ENCODE measurements at places on chromosomes 16 and 17.

DNA sequence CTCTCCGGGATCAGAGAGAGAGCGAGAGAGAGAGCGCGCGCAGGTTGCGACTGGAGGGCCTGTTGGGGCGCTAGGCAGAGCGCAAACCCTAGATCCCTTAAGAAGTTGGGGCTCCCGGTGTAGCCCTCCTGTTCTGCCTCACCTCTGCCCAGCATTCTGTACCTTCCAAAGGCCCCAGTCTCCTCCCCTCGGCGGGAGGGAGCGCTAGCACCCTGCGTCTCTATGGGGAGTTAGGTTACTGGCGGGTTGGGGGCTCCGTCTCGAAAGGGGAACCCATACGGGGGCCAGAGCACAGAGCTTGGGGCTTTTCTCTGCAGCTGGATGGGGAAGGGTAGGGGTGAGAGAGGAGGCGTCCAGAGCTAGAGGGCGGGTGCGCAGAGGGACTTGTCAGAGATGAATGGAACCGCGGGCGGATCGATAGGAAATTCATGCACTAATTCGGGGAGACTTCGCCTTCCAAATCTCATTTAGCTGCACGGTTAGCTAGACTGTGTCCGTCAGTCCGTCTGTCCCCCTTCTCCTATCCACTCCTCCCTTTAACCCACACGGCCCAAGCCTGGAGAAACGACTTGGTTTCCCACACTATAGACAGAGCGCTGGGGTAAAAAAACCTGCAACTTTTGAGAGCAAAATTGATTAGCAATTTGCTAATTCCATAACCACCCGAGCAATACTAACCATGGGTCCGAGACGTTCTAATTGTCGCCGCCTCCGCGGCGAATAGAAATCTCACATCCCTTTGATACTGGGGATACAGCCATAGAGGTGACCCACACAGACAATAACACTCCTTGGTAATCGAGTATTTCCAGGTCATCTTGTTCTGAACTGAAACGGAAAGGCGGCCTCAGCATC, 693 bp upstream of the HOXB4 start:
- no peak for DNase-seq

GRCh38 chr17:71869293-71869692, 251.5 kb upstream of the SOX9 start:
- no peak for DNase-seq

GRCh38 chr16:50457423-50457822, 88.6 kb upstream of the BRD7 start:
- DNase-seq: no peak

DNA sequence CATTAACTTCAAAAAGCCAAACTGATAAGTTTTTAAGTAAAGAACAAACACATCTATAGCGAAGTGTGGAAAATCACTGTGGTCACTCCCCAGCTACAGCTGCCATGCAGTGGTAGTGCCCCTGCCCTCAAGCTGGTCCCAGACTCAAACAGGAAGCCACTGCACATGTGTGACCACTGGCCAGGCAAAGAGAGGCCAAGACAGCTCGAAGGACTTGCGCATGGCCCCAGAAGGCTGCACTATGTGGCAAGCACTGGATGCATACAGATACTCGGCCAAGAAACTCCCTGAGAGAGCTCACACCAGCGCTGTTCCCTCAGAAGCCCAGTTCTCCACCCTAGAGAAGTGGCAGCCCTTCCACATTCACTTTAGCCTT, 82.4 kb downstream of the ANKRD11 start:
- no peak for DNase-seq

GRCh38 chr16:14510581-14510938, 119.5 kb downstream of the PARN start:
- no peak for DNase-seq

GRCh38 chr17:76530811-76531485, 6.6 kb downstream of the CYGB start:
- DNase-seq: no peak

DNA sequence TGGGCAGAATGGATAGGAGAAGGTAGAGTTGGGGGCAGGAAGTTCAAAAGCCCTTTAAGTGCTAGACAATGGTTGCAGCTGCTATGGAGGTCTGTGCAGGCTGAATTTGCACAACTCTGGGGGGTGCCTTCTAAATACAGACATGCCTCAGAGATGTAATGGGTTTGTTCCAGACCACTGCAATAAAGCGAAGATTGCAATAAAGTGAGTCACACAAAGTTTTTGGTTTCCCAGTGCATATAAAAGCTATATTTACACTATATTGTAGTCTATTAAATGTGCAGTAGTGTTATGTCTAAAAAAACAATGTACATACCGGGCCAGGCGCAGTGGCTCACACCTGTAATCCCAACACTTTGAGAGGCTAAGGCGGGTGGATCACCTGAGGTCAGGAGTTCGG, 60.5 kb upstream of the MYOCD start:
- no peak for DNase-seq

DNA sequence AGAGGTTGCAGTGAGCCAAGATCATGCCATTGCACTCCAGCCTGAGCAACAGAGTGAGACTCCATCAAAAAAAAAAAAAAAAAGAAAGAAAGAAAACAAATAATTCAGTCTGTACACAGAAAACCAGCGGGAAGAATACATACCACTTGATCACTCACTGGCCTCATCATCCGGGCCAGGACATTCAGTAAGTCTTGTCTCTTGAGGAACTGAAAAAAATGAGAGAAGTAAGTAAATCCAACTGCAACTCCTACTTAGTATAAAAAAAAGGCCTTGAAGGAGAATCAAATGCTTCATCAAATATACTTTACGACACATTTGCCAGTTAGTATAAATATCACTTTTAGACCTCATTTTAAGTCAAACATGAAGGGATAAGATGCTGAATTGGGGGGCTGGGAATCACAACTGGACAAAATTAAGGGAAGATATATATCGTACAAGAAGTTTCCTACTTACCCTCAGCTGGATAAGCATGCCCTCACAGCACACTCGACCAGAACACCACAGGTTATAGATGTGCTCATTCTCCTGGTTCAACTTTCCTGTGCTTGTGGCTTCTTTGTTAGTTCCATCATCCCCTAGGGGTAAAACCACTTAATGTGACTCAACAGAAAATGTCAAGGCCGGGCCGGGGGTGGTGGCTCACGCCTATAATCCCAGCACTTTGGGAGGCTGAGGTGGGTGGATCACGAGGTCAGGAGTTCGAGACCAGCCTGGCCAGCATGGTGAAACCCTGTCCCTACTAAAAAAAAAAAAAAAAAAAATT, 12.4 kb downstream of the CCDC47 start:
- DNase-seq: no peak

DNA sequence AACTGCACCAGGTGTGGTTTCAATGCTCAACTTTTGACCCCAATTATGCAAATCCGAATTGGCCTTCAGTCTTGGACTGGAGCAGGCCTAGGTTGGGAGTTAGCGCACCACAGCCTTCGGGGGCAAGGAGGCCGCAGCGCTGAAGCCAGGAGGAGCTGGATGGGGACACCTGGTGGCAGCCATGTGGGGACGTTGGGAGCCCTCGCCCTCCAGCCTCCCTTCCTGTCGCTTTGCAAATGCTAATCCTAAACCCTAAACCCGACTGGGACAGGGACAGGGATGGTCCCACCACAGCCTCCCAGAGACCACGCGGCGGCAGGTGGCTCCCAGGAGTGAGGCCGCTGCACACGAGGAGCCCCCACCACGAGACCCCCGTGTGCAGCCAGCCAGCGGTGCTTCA, 58.7 kb downstream of the KLHDC4 start:
- no peak for DNase-seq

- DNase-seq: no peak
Observed at GRCh38 chr16:86901483-86901882, 323.1 kb downstream of the FOXL1 start.

All from stimulated activated CD4-positive, alpha-beta T cell treated with anti-CD3 and anti-CD28 coated beads, Interleukin-15, amount 100 ng/mL, for 1 hour (primary cell).